ENCODE measurements at places on chromosomes 4 and X.

DNA sequence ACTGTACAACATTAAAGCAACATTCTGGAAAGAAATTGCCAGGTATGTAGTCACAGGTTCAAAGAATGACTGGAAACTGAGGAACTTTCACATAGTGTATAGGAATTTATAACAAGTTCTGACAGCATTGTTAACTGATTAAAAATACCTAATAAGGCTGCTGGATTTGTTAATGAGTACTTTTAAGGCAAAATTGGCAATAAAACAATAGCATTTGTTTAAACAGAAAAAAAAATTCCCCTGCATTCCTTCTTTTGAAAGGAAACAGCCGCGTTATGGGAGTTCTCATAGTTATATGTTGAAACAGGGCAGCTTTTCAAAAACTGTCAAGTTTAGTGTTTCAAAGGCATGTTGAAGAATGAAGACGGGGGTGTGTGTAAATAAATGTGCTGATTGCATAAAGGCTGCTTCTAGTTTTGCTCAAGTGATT is 282.5 kb upstream of the FAT1 start:
- no peak for DNase-seq

DNA sequence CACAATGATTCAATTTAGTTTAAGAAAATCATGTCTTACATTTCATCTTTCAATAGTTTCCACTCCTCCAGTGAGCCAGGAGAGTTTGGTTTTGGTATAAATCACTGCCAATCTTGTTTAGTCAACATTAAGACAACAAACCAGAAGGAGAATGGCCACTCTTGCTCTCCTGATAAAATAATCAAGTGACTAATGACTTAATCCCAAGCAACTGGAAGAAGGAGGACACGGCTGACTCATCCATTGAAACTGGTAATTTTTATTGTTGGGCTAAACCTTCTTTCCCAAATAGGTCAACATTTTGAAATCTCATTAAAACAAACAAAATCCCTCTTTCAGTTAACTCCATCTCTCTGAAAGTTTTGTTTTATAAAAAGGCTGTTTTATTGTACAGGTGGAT is 230.2 kb downstream of the CLCN4 start:
- DNase-seq = no peak

DNA sequence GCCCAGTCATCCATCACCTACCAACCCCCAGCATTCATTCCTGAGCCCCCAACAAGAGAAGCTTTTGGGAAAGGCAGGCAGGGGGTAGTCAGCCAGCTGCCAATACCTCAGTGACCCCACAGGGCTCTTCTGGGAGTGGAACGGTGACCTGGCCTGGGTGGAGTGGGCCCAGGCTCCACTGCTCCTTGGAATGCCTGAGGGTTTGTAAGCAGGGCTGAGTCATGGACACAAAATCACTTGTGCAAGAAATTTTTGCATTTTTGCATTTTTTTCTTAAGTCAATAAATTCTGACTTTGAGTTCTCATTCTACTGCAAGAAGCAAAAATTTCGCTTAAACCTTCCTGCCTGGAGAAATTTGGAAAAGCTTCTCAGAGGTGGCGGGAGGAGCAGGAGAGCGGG is 18.5 kb downstream of the SORCS2 start:
- DNase-seq = no peak

DNA sequence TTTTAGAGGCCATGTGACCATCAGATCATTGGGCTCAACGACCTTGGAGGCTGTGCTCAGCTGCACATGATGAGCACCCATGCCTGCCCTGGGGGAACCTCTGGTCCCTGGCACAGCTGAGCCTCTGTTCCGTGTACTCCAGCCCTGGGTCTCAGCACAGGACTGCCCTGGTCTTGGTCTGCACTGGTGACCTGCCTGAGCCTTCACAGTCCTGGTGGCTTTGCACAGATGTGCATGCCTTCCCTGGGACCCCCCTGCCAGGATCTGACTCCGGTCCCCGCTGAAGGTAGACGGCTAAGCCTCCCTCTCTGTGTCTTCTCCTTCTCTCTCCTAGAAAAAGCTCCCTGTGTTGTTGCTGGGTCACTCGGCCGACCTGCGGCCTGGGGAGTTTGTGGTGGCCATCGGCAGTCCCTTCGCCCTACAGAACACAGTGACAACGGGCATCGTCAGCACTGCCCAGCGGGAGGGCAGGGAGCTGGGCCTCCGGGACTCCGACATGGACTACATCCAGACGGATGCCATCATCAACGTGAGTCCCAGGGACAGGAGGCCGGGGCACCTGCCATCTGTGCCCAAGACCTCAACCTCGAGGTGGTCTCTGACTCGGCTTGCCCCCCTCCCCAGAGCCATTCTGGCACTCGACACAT is 21.6 kb downstream of the HTRA3 start:
- no peak for DNase-seq

DNA sequence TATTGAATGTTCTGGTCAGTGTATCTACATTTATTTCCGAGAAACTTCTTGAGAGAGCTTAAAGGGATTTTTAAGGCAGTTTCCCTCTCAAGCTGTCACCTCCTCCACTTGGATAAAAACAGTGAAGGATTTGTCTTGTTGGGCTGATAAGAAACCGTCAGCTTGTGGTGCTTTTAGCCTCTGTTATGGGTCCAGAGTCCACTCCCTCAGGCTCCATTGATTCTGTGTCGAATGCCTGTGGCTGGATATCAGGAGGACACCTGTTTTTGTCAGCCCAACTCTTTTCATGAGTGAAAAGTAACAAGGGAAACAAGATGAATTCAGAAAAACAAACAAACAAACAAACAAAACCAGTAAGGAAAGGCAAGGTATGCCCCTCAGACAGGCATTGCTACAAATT is 12.4 kb downstream of the CLCN4 start:
- no peak for DNase-seq

- no peak for DNase-seq
Observed at GRCh38 chrX:120457766-120458180, 11.3 kb downstream of the LAMP2 start.

DNA sequence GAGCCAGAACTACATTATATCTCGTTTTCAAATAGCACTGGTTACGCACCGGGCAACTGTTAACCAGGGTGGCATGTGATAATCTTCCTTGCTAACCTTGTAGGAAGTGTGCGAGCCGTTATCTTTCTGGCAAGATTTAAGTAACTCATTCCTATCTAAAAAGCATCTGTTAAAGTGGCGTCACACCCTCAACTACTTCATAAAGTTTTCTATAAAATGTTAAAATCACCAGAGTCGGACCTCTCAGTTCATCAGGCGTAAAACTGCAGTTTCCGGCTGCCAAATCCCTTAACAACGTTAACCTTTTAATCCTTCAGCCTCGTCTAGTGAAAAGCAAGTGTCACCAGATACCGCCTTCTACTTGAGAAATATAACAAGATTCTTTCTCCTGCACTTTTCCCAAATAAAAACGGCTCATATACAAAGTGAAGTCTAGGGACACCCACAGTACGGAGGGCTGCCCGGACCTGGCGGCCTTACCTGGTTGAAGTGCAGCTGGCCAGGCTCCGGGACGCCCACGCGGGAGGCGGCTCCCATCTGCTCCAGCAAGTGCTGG is 1.2 kb downstream of the SLC39A8 start:
- DNase-seq = no peak

- DNase-seq = no peak
Observed at GRCh38 chr4:107945809-107946208, 14.5 kb downstream of the CYP2U1 start.

DNA sequence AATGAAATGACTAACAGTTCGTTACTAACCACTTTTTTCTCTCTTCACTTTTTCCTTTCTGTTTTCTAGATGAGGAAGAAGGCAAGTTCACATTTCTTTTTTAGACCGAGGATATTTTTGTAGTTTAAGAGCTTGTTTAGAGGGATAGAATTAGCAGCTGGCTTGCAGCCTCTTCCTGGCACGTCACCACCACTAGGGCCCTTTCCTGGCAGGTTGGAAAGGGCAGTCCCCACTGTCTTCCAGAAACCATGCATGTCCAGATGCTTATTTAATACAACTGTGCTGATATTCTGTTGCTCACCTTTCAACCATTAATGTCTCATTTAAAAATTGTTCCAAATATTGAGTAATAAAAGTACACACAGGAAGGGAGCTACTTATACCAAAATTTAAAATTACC is 209.5 kb upstream of the PACRGL start:
- no peak for DNase-seq

DNA sequence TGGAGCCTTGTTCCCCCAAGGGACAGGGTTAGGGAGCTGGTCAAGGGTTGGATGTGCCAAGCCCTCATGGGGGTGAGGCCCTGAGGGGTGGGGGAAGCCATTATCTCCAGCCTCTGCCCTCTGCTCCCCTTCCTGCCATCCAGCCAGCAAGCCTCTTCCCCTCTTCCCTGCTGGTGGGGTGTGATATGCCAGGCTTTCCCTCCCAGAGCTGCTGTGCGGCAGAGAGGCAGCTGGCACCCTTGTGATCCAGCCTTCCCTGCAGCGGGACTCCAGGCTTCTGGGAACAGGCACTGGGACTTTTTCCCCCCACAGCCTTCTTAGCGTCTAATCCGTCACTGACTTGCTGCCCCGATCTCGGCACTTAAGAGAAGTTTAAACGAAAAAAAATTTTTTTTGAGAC is 6.3 kb downstream of the SSR4 start:
- no peak for DNase-seq

DNA sequence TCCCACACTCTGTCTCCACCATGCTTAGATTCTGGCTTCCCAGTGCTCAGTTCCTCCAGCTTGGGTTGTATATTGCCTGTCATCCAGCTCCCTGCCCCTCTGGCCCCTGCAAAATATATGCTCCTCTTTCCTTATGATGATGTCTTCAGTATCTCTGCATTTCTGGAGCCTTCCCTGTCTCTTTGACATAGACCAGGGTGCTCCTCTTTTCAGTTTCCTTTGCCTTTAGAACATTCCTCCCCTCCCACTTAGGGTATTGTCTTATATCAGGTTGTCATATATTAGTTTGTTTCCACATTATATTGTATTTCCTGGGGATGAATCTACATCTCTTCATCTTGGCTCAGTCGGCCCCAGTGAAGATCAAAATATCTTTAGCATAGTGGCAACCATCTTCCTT is 526.4 kb downstream of the MID1IP1 start:
- no peak for DNase-seq

- no peak for DNase-seq
Observed at GRCh38 chr4:73434311-73434710, 1.7 kb upstream of the AFP start.

- no peak for DNase-seq
Observed at GRCh38 chr4:40521957-40522356, 107.7 kb downstream of the RBM47 start.

- no peak for DNase-seq
Observed at GRCh38 chr4:107247738-107248137, 211.6 kb upstream of the DKK2 start.

DNA sequence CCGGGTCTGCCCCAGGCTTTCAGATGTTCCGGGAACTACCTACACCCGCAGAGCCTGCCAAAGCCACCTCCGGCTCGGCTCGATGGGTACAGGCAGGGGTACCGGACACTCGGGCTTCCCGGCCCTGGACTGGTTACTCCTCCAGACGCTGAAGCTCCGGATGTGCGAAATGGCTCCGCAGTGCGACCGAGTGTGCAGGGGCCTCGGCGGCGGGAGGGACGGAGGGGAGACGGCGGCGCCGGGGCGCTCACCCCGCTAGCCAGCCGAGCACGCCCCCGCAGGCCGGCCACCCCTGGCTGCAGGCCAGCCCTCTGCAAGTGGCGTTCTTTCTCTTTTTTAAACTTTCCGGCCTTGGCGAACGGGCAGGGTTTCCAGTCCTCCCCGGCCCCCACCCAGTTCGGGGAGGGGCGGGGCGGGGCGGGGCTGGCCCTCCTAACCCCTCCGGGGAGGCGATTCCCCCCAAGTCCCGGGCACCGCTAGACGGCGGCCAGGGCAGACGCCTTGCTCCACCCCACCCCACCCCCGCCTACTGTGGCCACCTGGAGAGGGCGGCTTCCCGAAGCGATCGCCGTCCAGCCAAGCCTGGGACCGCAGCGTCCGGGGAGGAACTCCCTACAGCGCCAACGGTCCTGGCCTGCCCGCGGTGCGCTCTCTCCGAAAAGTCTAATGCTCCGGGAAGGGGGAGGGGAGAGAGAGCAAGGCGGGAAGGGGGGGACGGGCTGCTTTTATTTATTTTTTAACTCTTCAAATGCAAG is 7.5 kb downstream of the BCOR start:
- DNase-seq = no peak

DNA sequence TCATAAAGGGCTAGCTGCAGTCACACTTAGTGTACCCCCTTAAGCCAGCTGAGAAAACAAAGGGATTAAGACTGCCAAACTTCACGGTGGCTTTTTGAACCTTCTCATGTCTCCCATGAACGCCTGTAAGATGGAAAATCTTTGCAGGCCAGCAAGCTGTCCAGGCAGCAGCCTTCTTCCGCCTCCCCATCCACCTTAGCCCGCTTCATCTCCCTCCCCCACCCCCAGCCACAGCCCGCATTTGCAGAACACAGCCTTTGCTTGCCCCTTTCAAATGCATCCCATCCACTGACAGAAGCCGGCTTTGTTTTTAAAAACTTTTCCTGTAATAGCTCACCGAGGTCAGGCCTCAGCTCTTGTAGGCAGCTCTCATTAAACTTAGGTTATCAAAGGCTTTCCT is 113.8 kb upstream of the FAM9B start:
- no peak for DNase-seq

DNA sequence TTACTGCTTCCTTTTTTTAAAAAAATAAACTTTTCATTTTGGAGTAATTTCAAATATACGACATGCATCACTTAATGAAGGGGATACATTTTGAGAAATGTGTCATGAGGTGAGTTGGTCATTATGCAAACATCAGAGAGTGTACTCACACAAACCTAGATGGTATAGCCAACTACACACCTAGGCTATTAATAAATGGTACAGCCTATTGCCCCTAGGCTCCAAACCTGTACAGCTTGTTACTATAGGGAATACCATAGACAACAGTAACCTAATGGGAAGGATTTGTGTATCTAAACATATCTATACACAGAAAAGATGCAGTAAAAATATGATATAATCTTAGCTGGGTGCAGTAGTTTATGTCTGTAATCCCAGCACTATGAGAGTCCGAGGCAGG is 29.1 kb downstream of the SETD7 start:
- DNase-seq = no peak

- DNase-seq = no peak
Observed at GRCh38 chr4:30828264-30828926, 108.2 kb downstream of the PCDH7 start.
